ENCODE measurements at places on chromosomes 16 and 17.

GRCh38 chr16:85123891-85124635 lies 11.8 kb upstream of the CIBAR2 start:
- no peak for DNase-seq

DNA sequence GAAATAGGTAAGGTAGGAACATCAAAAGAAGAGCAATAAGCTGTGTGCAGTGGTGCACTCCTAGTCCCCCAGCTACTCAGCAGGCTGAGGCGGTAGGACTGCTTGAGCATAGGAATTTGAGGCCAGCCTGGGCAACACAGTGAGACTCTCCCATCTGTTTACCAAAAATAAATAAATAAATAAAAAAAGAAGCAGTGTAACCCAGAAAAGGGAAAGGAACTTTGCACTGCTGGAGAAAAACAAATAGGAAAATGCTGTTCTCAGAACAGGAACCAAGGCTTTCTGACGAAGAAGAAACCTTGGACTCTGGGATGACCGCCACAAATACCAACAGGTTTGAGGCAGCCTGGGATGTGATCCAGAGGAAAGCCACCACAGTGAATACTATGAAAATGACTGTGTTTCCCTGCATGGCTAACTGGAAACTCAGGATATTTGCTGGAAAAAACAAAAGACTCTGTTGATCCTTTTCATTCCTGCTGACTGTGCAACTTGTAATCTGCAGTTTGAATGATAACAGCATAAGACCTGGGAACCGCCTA lies 41.2 kb downstream of the TTC19 start:
- no peak for DNase-seq

DNA sequence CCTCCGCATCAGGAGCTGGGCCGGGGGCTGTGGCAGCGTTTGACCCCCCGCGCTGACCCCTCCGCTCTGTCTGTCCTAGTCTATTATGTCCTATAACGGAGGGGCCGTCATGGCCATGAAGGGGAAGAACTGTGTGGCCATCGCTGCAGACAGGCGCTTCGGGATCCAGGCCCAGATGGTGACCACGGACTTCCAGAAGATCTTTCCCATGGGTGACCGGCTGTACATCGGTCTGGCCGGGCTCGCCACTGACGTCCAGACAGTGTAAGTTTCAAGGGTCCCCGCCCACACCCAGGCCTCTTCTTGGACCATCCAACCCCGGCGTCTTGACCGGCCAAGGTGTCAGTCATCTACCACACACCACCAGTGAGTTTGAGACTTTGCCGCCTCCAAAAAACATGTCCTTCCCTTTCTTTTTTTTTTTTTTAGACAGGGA lies 548 bp downstream of the PSMB3 start:
- no peak for DNase-seq

- DNase-seq, result no peak
Observed at GRCh38 chr16:64406770-64407181, 715.1 kb downstream of the CDH11 start.

DNA sequence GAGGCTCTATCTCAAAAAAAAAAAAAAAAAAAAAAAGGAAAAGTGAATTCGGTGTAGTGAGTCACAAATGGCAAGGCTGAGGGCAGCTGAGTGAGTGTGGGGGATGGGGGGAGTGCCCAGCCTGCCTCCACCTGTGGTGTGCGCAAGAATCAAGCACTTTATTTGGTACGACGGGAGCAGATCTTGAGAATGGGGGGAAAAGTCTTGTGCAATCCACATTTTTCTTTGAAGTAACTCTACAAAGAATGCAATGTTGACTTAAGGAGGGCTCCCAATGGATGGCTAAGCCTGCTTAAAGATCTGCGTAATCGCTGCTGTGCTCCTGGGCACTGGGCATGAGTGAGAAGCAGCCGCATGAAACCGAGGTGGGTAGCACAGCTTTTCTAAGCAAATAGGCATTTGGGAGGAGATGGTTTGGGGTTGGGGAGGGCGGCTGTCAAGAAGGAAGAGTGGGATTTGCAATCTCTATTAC lies 28.2 kb downstream of the ATP2C2 start:
- no peak for DNase-seq

- DNase-seq, result no peak
Observed at GRCh38 chr16:47136099-47136842, 7.5 kb downstream of the NETO2 start.

- no peak for DNase-seq
Observed at GRCh38 chr17:77523540-77523939, 382.8 kb downstream of the SEC14L1 start.

DNA sequence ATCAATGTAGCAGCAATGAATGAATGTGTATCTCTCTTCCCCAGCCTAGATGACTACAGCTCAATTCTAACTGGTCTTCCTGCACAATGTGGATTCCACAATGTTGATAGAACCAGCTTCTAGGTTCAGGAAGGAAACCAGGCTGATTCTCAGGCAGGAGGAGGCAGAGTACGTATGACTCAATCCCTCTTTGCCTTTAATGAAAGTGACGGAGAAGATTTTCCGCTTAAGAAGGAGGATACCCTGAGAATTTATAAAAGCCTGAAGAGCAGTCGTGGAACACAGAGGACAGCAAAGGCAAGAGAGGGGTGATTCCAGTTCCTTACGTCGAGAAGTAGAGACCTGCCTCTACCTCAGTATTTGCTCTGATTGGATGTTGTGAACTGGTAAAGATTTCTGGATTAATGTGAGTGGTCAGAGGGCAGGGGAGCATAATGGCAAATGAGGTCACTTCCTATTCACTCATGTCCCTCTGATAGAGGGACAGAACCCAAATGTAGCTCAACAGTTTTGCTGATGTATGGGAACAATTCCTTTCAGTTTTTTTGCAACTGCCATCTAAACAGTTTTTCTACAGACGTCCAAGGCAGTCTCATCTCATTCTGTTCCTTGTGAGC lies 15.0 kb upstream of the SLC16A11 start:
- DNase-seq, result no peak

GRCh38 chr17:79031996-79032875 lies 8.3 kb downstream of the C1QTNF1 start:
- DNase-seq, result no peak

GRCh38 chr16:65406933-65407332 lies 285.1 kb upstream of the CDH11 start:
- DNase-seq, result no peak

- DNase-seq, result no peak
Observed at GRCh38 chr17:4555873-4556759, 932 bp upstream of the MYBBP1A start.

DNA sequence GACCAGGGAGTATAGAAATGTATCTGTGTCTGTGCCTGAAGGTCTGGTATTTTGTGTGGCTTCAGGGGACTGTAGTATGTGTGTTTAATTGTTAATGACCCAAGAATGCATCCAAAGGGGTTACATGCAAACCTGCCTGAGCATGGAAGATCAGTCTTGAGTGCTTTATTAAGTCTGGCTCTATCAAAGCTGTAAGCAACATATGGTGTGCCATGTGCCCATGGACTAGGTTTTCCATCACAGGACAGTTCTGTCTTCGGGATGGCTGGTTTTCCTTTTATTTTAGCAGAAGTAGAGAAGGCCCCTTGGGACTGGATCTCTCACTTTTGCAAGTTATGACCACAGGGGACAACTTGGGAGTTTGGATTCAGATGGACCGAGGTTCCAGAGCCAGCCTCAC lies 18.2 kb downstream of the RBFOX1 start:
- DNase-seq, result no peak

- no peak for DNase-seq
Observed at GRCh38 chr17:43662413-43663141, 855 bp upstream of the MEOX1 start.

- DNase-seq, result no peak
Observed at GRCh38 chr17:2243953-2244352, 59.6 kb downstream of the SMG6 start.

GRCh38 chr16:21628772-21629171 lies 23.6 kb downstream of the IGSF6 start:
- no peak for DNase-seq

GRCh38 chr16:56911771-56912571 lies 20.0 kb upstream of the HERPUD1 start:
- no peak for DNase-seq

GRCh38 chr17:81250286-81251093 lies 11.4 kb downstream of the NDUFAF8 start:
- no peak for DNase-seq

DNA sequence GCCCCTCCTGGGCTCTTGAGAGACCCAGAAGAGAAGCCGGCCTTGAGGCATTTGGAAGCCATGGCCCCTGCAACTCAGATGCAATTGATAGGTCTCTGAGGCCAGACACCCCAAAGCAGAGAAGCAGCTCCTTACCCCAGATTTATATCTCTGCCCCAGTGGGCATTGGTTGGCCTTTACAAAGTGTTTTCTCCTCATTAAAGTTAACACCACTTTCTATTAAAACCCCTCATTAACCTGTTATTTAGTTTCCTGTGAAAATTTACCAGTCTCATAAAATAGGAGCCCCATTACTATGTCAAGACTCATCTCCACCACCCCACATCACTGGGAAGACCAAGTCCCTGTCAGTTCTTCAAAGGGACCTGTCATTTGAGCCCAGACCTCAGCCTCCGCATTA lies at the start of gene KRT35:
Gene KRT35, minus strand, starts transcription at position 116 of the 400 bp plus-strand sequence. Its CDS starts 54 bp downstream, at position 62.
- no peak for DNase-seq

DNA sequence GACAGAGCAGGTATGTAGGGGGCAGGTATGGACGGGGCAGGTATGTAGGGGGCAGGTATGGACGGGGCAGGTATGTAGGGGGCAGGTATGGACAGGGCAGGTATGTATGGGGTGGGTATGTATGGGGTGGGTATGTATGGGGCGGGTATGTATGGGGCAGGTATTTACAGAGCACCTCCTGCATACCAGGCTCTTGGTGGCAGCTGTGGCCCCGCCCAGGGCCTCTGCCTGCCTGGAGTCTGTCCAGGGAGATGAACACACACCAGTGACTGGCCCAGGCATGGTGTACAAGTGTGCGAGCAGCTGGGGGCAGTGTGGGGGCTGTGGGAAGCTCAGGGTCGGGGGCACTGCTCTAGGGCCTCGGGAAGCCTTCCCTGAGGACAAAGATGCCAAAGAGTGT lies 4.4 kb downstream of the RPL3L start:
- no peak for DNase-seq

GRCh38 chr17:48792033-48792798 lies 24.8 kb downstream of the TTLL6 start:
- no peak for DNase-seq

DNA sequence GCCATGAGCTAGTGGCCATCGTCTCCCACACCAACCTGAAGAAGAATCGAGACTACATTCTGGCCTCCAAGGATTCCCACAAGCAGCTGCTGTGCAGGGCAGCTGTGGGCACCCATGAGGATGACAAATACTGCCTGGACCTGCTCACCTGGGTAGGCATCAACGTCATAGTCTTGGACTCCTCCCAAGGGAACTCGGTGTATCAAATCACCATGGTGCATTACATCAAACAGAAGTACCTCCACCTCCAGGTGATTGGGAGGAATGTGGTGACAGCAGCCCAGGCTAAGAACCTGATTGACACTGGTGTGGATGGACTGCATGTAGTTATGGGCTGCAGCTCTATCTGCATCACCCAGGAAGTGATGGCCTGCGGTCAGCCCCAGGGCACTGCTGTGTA lies 70.2 kb downstream of the GRIN2A start:
- DNase-seq, result no peak

DNA sequence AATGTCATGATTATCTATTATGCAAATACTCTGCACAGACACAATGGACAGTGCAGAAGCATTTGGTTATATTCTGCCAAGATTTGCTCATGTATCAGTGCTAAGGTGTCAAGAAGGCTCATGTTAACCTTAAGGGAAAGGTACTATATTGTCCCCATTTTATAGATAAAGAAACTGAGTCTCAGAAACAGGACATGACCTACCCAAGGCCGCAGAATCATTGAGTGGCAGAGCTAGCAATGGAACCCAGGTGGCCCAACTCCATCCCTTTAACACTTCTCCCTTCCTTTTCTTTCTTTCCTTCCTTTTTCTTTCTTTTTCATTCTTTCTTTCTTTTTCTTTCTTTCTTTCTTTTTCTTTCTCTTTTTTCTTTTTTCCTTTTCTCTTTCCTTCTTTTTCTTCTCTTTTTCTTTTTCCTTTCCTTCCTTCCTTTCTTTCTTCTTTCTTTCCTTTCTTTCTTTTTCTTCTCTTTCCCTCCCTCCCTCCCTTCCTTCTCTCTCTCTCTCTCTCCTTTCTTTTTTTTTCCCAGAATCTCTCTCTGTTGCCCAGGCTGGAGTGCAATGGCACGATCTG lies 149.8 kb downstream of the CPPED1 start:
- DNase-seq, result no peak

- DNase-seq, result no peak
Observed at GRCh38 chr17:60077672-60078519, 825 bp downstream of the HEATR6 start.

DNA sequence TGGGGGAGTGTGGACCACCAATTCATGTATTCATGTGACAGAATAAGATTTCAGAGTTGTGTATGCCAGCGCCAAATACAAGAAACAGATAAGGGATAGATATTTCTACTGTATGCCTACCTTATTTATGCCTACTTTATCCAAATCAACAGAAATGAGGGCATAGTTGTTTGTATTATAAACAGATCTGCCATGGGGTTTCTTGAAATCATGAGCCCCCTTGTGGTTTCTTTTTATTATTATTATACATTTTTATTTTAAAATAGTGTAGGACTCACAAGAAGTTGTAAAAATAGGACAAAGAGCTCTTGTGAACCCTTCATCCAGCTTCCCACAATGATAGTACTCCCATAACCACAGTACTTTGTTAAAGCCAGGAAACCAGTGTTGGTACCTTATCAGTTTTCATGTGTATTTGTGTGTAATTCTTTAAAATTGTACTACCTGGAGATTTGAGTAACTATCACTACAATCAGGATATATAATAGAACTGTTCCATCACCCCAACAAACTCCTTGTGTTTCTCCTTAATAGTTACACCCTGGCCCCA lies 229.4 kb downstream of the CCDC182 start:
- DNase-seq, result no peak

DNA sequence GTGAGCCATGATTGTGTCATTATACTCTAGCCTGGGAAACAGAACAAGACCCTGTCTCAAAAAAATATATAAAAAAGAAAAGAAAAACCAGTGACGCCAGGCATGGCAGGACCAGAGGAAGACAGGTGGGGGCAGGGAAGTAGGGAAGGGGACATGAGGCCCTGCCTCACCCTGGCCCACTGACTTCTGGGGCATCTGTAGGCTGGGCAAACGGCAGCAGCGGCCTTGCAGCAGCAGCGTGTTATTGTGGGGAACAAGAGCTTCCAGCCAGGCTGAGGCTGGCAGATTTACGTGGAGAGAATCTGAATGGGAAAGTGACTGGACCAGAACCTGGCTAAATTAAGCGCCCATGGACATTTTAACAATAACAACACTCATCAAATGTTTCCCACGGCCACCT lies 19.4 kb downstream of the CMTM4 start:
- no peak for DNase-seq

GRCh38 chr17:2108170-2108569 lies 53.3 kb downstream of the HIC1 start:
- no peak for DNase-seq

DNA sequence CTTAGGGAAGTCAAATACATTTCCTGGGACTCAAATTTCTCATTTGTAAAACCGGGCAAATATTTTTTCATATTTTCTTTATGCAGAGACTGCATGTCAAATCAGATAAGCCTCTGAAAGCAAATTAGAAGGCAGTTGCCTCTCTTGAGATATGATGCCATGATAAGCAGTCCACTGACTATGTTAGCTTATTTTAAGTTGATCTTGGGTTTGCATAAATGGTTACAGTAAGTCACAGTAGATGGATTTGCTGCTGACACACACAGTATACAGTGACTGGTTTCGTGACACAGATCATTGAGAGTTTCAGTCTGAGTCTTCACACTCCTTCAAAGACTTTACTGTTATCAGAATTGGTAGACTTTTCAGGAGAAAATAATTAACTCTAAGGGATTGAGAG lies 927.6 kb upstream of the CDH8 start:
- no peak for DNase-seq

- no peak for DNase-seq
Observed at GRCh38 chr17:78353834-78354233, 6.0 kb downstream of the SOCS3 start.
